Osteocyte (in vitro differentiated cells): ENCODE measurements at places on chromosomes 13 and 19. TPM values are rescaled to one million over a fixed set of nuclear protein-coding genes. Genes with fewer than 3 reads are reported as not detected.

DNA sequence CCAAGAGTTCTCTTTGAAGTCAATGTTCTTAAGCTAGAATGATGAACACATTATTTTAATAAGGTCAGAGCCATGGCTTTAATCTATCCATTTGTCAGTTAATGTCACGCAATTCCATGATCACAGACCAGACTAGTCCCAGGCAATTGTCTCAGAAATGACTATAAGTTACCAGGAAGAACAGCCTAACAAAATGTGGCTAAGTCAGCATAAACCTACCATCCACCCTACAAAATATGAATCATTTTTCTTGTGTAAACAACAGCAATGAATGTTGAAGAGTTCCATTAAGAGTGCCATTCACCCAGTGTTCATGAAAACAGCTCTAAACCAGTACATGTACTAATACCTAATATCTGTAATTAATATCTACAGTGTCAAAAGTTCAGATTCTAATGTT is 127.5 kb downstream of the KCTD12 start:
- DNase-seq = no peak
- H3K27ac ChIP-seq = no peak overlapping the region
- no peaks in the 10 kb centered on the region for H3K27me3 ChIP-seq
- peaks cover 9% of the 10 kb centered on the region for H3K4me1 ChIP-seq
- H3K4me3 ChIP-seq = no peak overlapping the region
- H3K36me3 ChIP-seq = no peaks in the 10 kb centered on the region

DNA sequence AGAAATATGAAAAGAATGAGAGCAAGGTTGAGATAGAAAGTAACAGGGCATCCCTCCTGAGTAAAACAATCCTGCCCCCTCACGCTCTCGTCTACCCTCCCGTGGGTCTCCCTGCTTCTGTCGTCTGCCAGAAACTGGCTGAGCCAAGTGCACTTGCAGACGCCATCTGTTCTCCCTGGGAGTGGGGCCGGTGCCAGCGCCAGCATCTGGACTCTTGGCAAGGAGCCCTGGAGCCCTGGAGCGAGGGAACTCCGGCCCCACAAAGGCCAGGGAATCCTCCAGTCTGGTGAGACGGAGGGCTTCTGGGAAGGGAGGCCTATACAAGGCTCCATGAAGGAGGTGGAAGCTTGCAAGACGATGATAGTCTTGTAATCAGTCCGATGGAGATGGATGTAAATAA is 2.3 kb upstream of the TMEM91 start:
- H3K4me3 ChIP-seq = no peak overlapping the region
- DNase-seq = peak; percentile 97
- peaks cover 1% of the 10 kb centered on the region for H3K36me3 ChIP-seq
- no peaks in the 10 kb centered on the region for H3K27me3 ChIP-seq
- peaks cover 23% of the 10 kb centered on the region for H3K4me1 ChIP-seq

- no peaks in the 10 kb centered on the region for H3K36me3 ChIP-seq
- H3K27me3 ChIP-seq = no peaks in the 10 kb centered on the region
- H3K27ac ChIP-seq = no peak overlapping the region
- no peak for DNase-seq
- H3K4me1 ChIP-seq = no peaks in the 10 kb centered on the region
- no peak overlapping the region for H3K4me3 ChIP-seq
Measured at GRCh38 chr13:44149821-44150220, 223.8 kb upstream of the SERP2 start.

DNA sequence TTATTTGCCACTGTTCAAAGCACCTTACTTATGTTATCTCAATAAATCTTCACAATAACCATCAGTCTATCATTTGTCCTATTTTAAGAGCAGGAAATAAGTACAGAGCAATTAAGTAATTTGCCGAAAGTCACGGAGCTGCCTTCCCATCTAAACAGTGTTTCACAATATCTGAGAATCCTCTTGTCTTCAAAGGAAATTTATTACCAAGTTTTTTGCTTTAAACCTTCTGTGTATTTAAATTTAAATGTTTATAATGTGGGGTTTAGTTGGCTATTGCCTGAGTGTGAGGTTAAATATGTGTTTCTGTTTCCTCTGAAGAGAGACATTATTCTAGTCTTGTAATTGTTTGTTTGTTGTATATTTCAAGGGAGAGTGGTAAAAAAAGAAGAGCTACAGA is 633.1 kb downstream of the EFNB2 start:
- no peak overlapping the region for H3K4me3 ChIP-seq
- DNase-seq = no peak
- no peaks in the 10 kb centered on the region for H3K4me1 ChIP-seq
- no peaks in the 10 kb centered on the region for H3K36me3 ChIP-seq
- H3K27ac ChIP-seq = no peak overlapping the region

DNA sequence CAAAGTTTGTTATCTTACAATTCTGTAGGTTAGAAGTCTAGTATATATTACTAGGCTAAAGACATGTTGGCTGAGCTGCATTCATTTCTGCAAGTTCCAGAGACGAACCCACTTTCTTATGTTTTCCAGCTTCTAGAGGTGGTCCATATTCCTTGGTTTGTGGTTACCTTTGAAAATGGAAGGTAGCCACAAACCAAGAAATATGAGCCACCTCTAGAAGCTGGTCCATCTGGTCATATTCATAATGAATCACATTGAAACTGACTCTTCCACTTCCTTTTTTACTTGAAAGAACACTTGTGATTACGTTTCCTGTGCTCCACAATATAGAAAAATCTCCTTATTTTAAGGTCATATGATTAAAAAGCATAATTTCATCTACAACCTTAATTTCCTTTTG is 943.0 kb upstream of the PCDH9 start:
- H3K27ac ChIP-seq = no peak overlapping the region
- DNase-seq = no peak
- H3K4me3 ChIP-seq = no peak overlapping the region
- peaks cover 23% of the 10 kb centered on the region for H3K4me1 ChIP-seq
- no peaks in the 10 kb centered on the region for H3K27me3 ChIP-seq
- H3K36me3 ChIP-seq = peaks cover 2% of the 10 kb centered on the region

DNA sequence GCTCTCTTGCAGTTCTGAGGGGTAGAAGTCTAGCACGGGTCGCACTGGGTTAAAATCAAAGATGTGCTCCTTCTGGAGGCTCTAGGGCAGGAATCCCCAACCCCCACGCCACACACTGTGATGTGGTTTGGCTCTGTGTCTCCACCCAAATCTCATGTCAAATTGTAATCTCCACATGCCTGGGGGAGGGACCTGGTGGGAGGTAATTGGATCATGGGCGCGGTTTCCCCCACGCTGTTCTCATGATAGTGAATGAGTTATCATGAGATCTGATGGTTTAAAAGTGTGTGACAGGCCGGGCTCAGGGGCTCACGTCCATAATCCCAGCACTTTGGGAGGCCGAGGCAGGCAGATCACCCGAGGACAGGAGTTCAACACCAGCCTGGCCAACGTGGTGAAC is 26.6 kb upstream of the CALM3 start:
- peaks cover 7% of the 10 kb centered on the region for H3K4me1 ChIP-seq
- no peak overlapping the region for H3K4me3 ChIP-seq
- H3K36me3 ChIP-seq = no peaks in the 10 kb centered on the region
- peaks cover 15% of the 10 kb centered on the region for H3K27me3 ChIP-seq

GRCh38 chr13:46347277-46347676 is 39.8 kb downstream of the RUBCNL start:
- no peak for DNase-seq
- H3K36me3 ChIP-seq = peaks cover 3% of the 10 kb centered on the region
- H3K4me1 ChIP-seq = peaks cover 10% of the 10 kb centered on the region
- H3K4me3 ChIP-seq = no peak overlapping the region
- H3K27ac ChIP-seq = no peak overlapping the region
- no peaks in the 10 kb centered on the region for H3K27me3 ChIP-seq

DNA sequence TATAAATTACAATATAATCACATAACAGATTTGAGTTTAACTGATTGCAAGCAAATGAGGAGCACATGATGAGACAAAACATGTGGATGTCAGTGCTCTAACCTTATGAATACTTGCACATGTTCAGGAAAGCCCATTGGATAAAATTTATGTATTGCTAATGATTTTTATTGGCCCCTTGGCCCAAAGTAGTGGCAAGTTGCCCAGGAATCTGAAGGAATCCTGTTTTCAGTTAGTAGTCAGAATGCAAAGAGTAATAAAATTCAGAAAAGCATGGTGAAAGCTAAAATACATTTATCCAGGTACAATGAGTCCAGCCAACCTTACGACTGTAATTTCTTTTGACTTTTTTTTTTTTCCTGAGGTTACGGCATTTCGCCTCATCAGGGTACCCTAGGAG is 1539.4 kb downstream of the EFNB2 start:
- no peak overlapping the region for H3K27ac ChIP-seq
- no peaks in the 10 kb centered on the region for H3K27me3 ChIP-seq
- DNase-seq = no peak
- H3K4me3 ChIP-seq = no peak overlapping the region
- no peaks in the 10 kb centered on the region for H3K36me3 ChIP-seq

DNA sequence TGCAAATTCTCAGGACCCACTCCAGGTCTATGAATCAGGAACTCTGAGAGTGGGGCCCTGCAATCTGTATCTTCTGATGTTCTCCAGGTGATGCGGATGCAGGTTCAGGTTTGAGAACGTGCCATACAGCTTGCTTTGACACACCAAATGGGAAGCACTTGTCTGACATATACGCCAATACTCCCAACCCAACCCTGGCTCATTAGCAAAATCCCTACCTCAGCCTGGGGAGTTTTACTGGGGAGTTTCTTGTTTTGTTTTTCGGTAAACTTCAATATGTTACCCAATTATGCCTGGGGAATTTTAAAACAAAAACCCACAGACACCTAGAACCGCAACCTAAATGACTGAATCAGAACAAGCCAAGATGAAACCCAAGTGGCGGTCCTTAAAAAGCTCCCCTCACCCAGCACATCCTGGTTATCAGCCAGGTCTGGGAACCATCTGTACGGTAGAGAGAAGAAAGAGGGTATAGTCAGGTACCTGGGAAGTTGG is 41.2 kb downstream of the ABCC4 start:
- no peaks in the 10 kb centered on the region for H3K27me3 ChIP-seq
- peaks cover 2% of the 10 kb centered on the region for H3K4me1 ChIP-seq
- no peak overlapping the region for H3K27ac ChIP-seq
- no peak overlapping the region for H3K4me3 ChIP-seq
- peaks cover 4% of the 10 kb centered on the region for H3K36me3 ChIP-seq
- no peak for DNase-seq

DNA sequence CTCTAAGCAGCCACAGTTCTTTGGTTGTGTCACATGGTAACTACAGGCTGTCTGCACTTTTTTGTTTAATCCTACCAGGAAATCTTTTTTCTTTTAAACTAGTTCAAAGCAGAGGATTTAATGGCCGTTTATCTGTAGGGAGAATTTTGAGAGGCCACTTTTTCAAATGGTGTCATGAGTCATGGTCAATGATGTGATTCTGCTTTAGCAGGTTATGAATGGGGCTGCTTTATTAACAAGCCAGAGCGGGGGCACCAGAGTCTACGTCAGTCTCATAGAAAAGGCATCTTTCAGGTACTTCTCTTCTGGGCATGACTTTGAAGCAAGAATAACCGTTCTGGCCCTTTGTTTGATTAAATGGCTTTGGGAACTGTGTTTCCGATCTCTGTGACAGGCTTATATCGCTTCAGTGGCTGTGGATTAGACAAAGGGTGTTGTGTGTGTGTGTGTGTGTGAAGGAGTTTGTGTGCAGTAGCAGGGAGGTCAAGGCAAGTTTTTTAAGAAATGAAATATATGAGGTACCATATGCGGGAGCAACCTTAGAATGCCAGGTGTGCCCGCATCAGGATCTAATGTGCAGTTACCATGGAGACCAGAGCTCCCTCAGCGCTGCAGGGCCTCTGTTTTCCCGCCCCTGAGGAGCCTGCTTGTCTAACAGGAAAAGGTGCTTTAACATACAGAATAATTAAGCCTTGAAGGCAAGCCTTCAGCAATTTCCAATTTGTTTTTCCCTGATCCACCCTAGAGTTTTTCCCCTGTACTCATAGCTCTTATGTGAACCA is 120.5 kb downstream of the KATNAL1 start:
- no peak overlapping the region for H3K4me3 ChIP-seq
- no peak overlapping the region for H3K27ac ChIP-seq
- H3K36me3 ChIP-seq = no peaks in the 10 kb centered on the region

GRCh38 chr19:43595605-43595998 is 332 bp downstream of the IRGQ start:
- peaks cover 21% of the 10 kb centered on the region for H3K36me3 ChIP-seq
- H3K27ac ChIP-seq = peak overlapping the region; percentile 99
- peak overlapping the region; percentile 98 for H3K4me3 ChIP-seq
- H3K4me1 ChIP-seq = peaks cover 30% of the 10 kb centered on the region
- no peaks in the 10 kb centered on the region for H3K27me3 ChIP-seq

GRCh38 chr19:13830741-13831536 is 35.7 kb downstream of the ZSWIM4 start:
- peaks cover 37% of the 10 kb centered on the region for H3K4me1 ChIP-seq
- H3K27me3 ChIP-seq = no peaks in the 10 kb centered on the region
- H3K27ac ChIP-seq = peak overlapping the region; percentile 76

DNA sequence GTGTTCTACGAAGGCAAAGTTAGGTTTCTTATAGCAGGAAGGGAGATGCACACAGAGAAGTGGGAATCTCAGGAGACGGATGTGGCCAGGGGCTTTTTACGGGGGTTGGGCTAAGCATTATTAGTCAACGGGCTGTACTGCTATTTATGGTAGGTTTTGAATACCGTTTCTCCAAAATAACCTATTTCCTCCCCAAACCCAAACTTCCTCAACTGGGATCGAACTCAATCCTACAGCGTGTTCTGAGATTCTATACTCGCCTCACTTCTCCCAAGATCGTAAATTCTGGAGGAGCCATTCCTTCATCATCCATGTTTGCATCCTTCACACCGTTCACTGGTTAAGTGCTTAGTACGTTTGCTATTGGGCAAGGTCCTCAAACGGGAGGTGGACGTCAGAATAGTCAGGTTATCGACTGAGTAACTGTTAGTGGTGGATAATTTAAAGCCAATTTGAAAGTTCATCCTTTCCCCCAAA is 1.2 kb upstream of the TRIM13 start:
- H3K27ac ChIP-seq = peak overlapping the region; percentile 83
- peaks cover 33% of the 10 kb centered on the region for H3K4me1 ChIP-seq
- H3K36me3 ChIP-seq = peaks cover 20% of the 10 kb centered on the region
- H3K27me3 ChIP-seq = no peaks in the 10 kb centered on the region

DNA sequence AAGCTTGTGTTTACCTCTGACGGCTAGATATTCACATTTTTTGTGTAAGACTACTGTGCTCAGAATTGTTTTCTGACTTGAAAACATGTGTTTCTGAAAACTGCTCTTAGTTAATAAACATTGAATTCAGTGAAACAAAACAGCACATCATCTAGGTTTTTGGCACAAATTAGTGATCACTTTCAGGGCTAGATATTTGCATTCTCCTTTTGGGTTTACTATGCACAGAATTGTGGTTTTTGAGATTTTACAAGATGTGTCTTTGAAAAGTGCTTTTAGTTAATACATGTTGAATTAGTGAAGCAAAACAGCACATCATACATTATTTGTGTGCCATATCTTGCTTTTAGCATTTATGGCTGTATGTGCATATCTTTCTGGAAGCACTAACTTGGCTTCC is 8.2 kb upstream of the PARP4 start:
- no peak overlapping the region for H3K4me3 ChIP-seq
- no peaks in the 10 kb centered on the region for H3K36me3 ChIP-seq
- peaks cover 2% of the 10 kb centered on the region for H3K27me3 ChIP-seq
- H3K27ac ChIP-seq = no peak overlapping the region

The C1QTNF9 gene
- not detected in 2 replicates for total RNA-seq

The PPM1N gene
- 0.29 and 0.62 TPM in 2 replicates for total RNA-seq

The LILRA2 gene
- total RNA-seq = not detected in 2 replicates

The KLHL1 gene
- total RNA-seq = not detected in 2 replicates

The POLD1 gene
- total RNA-seq = 19.6 and 22.2 TPM in 2 replicates

The ZNF546 gene
- total RNA-seq = 5.6 and 7.3 TPM in 2 replicates

The ZMYM2 gene
- 77.8 and 92.1 TPM in 2 replicates for total RNA-seq

The SHD gene
- total RNA-seq = 0.21 TPM in 1 of 2 replicates, not detected in the other

The FSD1 gene
- total RNA-seq = 13.3 and 15.6 TPM in 2 replicates

The ZNF418 gene
- total RNA-seq = 12.0 and 12.3 TPM in 2 replicates

The ZNF284 gene
- total RNA-seq = 3.8 and 4.9 TPM in 2 replicates

The GZMM gene
- not detected in 2 replicates for total RNA-seq

The CYP4F12 gene
- total RNA-seq = not detected in 2 replicates

The RXFP2 gene
- not detected in 2 replicates for total RNA-seq

The B3GNT8 gene
- total RNA-seq = 0.35 and 1.5 TPM in 2 replicates

The SLC25A41 gene
- 0.27 TPM in 1 of 2 replicates, not detected in the other for total RNA-seq
